ENCODE measurements at places on chromosomes 11 and 22. TPM values are rescaled to one million over a fixed set of nuclear protein-coding genes. Genes with fewer than 3 reads are reported as not detected.

DNA sequence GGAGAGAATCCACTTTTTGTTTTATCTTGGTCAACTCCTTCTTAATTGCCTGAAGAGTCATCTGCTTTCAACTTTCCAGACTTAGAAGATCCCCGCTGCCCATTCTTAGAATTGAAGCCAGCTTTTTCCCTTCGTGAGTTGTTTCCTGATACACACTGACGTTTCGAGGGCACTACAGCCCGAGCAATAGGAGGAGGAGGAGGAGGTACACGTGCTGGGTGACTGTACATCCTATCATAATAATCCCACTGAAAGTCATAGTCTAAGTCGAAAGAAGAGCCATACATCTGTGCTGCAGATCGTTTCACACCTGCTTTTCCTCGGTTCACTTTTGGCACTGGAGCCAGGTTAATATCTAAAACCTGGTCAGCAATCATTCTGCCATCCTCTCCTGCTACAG, 606.1 kb downstream of the DLG2 start:
- H3K27me3 ChIP-seq, result no peaks in the 10 kb centered on the region
- DNase-seq, result no peak
- H3K27ac ChIP-seq, result no peak overlapping the region
- H3K36me3 ChIP-seq, result no peaks in the 10 kb centered on the region
- H3K4me1 ChIP-seq, result no peaks in the 10 kb centered on the region

DNA sequence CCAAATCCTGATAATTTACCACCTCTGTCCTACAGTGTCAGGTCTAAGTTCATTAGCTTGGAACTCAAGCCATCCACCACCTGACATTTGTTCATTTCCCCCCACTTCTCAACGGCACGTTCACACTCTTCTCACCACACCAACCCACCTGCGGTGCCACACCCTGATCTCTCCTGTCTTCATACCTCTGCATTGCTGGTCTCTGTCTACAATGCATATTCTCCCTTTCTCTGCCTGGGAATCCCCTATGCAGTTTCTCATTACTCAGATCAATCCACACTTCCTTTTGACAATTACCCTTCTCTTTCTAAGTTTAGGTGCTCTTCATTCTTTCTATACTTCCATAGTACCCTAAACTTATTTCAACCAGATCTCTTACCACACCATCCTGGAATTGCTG, 20.4 kb upstream of the EMSY start:
- no peaks in the 10 kb centered on the region for H3K4me1 ChIP-seq
- no peaks in the 10 kb centered on the region for H3K36me3 ChIP-seq
- DNase-seq, result no peak
- no peak overlapping the region for H3K27ac ChIP-seq
- H3K27me3 ChIP-seq, result no peaks in the 10 kb centered on the region

DNA sequence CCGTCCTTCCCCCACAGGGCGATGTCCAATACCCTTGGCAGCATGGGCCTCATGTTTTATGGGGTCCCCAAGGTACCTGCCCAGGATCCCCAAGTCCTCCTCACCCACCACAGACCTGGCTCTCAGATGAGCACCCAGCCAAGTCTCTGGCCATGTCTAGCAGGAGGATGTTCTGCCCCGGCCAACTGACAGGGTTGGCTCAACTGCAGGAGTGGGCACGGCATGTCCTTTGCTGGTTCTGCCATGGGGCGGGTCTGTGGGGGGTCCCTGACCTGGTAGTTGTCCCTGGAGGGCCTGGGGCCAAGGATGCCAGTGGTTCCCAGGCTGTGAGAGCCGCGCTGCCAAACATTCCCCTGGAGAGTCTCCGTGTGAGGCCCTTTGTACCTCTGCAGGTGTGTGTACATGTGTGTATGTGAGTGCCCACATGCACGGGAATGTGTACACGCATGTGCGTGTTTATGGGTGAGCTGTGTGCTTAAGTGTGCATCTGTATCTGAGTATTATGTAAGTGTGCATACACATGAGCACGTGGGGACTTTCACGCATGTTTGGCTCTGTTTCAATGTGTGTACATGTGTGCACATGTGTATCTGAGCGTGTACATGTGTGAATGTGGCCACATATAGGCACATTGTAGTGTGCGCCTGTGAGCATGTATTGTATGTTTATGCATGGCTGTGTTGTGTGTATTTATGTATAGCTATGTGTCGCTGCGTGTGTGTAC, 85.5 kb downstream of the KCNQ1 start:
- H3K4me3 ChIP-seq, result no peak overlapping the region
- DNase-seq, result no peak
- H3K27ac ChIP-seq, result no peak overlapping the region
- H3K36me3 ChIP-seq, result no peaks in the 10 kb centered on the region

DNA sequence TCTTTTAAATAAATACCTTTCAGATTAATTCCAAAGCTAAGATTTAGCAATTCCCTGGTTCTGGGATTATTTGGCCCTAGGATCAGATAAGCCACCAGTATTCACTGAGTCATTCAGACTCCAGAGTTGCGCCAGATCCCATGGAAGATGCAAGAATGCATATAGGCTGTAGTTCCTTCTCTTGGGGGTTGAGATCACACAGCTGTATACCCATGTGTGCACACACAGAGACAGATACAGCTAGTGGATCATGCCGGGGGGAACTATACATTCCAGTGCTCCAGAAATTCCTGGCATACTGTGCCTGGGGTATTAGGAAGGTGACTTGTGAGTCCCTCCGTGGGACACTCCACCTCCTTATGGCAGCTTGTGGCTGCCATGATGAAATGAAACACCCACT, 75.4 kb downstream of the ZBTB16 start:
- peaks cover 100% of the 10 kb centered on the region for H3K4me1 ChIP-seq
- H3K27me3 ChIP-seq, result no peaks in the 10 kb centered on the region
- H3K36me3 ChIP-seq, result no peaks in the 10 kb centered on the region
- H3K27ac ChIP-seq, result no peak overlapping the region
- H3K4me3 ChIP-seq, result no peak overlapping the region
- no peak for DNase-seq

DNA sequence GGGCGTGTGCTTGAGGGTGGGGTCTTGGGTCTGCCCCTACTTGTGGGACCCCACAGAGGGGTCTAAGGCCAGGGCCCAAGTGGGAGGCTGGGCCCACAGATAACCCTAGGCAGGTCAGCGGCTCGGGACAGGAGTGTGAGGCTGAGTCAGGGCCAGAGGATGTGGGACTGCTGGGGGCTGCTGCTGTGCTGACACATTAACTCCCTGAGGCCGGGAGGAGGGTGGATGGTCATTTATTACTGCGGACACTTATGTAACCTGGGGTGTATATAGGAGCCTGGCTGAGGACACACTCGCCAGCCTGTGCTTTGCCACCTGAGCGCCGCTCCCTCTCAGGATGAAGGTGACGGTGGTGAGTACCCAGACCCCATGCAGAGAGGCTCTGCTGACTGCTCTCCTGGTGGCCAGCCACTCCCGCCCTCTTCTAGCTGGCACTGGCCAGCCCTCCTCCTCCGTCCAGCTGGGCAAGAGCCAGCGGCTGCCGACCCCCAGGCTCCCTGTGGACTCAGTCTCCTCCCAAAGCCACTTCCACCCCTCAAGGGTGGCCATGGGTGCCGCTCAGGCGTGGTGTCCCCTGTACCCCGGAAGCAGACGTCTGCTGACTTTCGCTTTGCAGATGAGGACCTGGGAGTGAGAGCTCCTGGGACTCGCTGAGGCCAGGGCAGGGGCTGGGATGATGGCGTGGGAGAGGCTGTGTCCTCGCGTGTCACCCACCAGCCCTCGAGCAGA, at the start of gene MIOX:
Gene MIOX, plus strand, starts transcription at position 299 of the 729 bp plus-strand sequence. Its CDS starts 39 bp downstream, at position 338.
- H3K27me3 ChIP-seq, result peaks cover 11% of the 10 kb centered on the region
- no peaks in the 10 kb centered on the region for H3K36me3 ChIP-seq
- DNase-seq, result no peak

- no peaks in the 10 kb centered on the region for H3K36me3 ChIP-seq
- no peak overlapping the region for H3K4me3 ChIP-seq
- H3K4me1 ChIP-seq, result peaks cover 15% of the 10 kb centered on the region
Observed at GRCh38 chr22:50406416-50407170, 63.5 kb downstream of the PPP6R2 start.

GRCh38 chr11:92861634-92862033, 107.8 kb upstream of the MTNR1B start:
- H3K27ac ChIP-seq, result no peak overlapping the region
- no peaks in the 10 kb centered on the region for H3K27me3 ChIP-seq
- H3K36me3 ChIP-seq, result no peaks in the 10 kb centered on the region
- H3K4me1 ChIP-seq, result no peaks in the 10 kb centered on the region
- DNase-seq, result no peak

- H3K4me3 ChIP-seq, result no peak overlapping the region
- H3K36me3 ChIP-seq, result no peaks in the 10 kb centered on the region
- no peaks in the 10 kb centered on the region for H3K27me3 ChIP-seq
Observed at GRCh38 chr11:6900327-6900999, 8.2 kb upstream of the OR2D2 start.

DNA sequence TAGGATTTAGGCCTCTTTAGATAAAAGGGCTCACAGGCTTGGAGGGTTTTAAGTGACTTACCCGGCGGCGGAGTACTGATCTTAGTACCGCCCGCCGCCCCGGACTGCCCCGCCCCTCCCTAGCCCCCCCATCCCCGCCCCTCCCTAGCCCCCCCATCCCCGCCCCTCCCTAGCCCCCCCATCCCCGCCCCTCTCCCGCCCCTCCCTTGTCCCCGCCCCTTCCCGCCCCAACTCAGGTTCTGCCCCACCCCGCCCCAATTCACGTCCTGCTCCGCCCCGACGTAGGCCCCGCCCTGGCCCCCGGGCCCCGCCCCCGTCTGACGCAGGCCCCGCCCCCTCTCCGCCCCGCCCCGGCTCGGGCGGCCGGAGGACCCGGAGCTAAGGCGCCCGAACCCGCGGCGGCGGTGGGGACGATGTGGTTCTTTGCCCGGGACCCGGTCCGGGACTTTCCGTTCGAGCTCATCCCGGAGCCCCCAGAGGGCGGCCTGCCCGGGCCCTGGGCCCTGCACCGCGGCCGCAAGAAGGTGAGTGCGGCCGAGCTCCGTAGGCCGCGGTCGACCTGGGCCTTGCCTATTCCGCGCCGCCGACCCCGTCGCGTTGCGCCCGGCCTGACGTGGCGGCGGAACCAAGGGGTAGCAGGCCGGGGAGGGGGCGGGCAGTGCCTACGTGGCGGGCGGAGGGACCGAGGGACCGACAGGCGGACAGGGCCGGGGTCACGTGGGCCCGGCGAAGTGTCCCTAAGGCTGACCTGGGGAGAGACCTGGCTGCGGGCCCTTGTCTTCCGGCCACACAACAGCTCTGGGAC, at the start of gene SCYL1:
Gene SCYL1, plus strand, starts transcription at position 343 of the 805 bp plus-strand sequence. Its CDS starts 71 bp downstream, at position 414.
- H3K4me3 ChIP-seq, result peak within 1 kb of the TSS; percentile 88
- H3K27ac ChIP-seq, result peak within 1 kb of the TSS; percentile 85
- no peaks in the 10 kb centered on the region for H3K27me3 ChIP-seq
- H3K4me1 ChIP-seq, result peaks cover 20% of the 10 kb centered on the region
- H3K36me3 ChIP-seq, result no peaks in the 10 kb centered on the region

DNA sequence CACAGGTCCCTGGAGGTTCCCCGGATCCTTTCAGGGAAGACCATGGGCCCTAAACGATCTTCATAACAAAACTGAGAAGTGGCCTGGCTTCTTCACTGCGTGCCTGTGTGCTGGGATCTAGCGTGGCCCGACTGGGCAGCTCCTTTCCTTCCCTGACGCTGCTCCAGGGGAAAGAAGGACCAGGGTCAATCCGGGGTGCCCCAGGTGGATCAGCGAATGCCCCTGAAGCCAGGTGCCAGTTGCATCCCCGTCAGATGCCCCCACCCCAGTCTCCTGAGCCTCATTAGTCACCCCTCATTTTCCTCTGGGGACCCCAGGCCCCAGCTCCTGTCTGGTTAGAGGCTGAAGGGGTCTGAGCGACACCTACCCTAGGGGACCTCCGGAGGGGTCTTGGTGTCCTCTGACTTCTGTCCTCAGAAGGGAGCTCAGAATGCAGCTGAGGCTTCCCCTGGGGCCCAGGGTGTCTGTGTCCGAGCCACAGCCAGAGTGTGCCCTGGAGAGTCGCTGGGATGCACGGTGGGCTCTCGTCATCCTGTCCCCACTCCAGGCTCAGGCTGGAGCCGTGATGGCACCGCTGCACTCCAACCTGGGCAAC, 18.7 kb upstream of the MUC6 start:
- peaks cover 9% of the 10 kb centered on the region for H3K4me1 ChIP-seq
- DNase-seq, result no peak
- H3K27ac ChIP-seq, result no peak overlapping the region
- no peaks in the 10 kb centered on the region for H3K27me3 ChIP-seq
- no peaks in the 10 kb centered on the region for H3K36me3 ChIP-seq
- no peak overlapping the region for H3K4me3 ChIP-seq

DNA sequence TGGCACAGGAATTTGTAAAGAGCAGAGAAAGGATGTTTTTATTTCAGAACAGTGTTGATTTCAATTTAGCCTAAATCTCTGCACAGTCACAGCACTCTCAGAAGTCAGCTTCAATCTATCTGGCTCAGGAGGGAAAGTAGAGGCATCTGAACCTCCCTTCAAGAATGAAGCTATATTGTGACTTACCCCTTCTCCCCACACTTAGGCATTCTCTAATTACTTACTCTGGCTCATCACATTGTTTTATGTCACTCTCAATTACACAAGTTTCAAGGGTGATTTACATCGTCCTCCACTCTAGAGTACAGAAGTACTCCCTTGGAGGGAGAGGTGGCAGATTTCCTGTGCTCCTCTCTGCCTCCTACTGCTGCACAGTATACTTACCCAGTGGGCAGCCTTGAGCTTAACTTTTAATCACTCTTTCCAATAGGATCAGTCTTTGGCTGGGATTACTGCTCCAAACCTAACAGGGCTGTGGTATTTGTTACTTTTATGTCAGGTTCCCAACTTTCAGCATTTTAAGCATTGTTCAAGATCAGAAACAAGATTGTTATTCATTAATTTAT, 211.4 kb downstream of the AASDHPPT start:
- no peaks in the 10 kb centered on the region for H3K4me1 ChIP-seq
- no peaks in the 10 kb centered on the region for H3K27me3 ChIP-seq
- H3K36me3 ChIP-seq, result no peaks in the 10 kb centered on the region
- DNase-seq, result no peak
- no peak overlapping the region for H3K27ac ChIP-seq

DNA sequence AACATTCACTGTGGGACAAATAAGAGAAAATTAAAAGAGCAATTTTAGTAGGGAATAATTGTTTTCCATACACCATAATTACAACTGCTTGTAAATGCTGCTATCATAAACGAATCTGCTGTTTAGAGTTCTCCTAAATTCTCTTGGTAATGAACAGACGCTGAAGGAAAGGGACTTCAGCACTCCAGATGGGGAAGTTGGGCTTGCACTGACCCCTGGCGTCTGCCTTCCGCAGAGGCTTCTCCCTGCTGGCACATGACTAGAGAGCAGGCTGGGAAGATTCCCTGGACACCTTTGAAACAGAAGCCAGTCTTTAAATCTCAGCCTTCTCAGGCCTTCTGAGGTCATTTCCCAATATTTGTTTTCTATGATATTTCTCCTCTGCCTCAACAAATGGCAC, 84.1 kb downstream of the NXPE2 start:
- no peak for DNase-seq
- no peak overlapping the region for H3K4me3 ChIP-seq
- H3K4me1 ChIP-seq, result no peaks in the 10 kb centered on the region
- no peaks in the 10 kb centered on the region for H3K27me3 ChIP-seq
- H3K36me3 ChIP-seq, result no peaks in the 10 kb centered on the region
- no peak overlapping the region for H3K27ac ChIP-seq

DNA sequence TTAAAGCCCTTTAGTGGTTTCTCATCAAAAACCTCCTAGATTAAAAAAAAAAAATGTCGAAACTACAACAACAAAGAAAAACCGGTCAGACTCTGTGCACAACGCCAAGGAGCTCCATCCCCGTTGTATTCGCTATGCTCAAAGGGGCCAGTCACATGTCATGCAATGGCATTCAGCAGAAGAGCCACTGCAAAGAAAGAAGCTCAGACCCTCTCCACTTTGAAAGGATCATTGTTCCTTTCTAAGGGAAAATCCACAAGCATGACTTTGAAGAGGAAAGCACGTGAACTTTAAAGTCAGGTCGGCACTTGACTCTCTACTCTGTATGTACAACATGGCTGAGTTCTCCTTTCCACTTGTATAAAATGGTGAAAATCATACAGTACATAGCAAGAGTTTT, 655.6 kb downstream of the ETS1 start:
- H3K27ac ChIP-seq, result no peak overlapping the region
- no peak for DNase-seq
- no peaks in the 10 kb centered on the region for H3K27me3 ChIP-seq

The CYTH4 gene
- 16.2 TPM for total RNA-seq

The KLHL35 gene
- total RNA-seq, result not detected

The MMP27 gene
- not detected for total RNA-seq
